ENCODE measurements at places on chromosomes 1 and 21. TPM values are rescaled to one million over a fixed set of nuclear protein-coding genes. Genes with fewer than 3 reads are reported as not detected.

The OR6K3 gene
- total RNA-seq = not detected

The BOLA1 gene
- 10.1 TPM for total RNA-seq

DNA sequence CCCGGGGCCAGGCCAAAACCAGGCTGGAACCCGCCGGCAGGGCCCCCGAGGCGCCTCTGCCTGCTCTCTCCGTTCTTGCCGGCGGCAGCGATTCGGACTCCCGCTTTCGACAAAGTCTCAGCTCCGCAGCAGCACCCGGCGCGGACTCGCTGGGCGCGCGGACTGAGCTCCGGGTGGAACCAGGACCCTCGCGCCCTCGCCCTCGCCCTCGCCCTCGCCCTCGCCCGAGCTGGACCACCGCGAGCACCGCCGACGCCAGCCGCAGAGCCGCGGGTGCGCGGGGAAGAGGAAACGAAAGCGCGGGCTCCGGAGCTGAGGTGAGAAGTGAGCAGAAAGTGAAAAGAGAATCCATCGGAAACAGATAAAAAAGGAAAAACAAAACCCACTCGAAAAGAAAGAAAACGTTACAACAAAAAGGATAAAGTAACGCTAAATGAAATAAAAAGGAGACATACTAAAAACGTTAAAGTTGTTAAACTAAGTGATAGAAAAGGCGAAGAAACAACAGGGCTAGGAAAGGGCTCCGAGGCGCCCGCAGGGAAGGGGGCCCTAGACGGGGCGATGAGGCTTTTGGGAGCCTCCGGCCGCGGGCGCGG is 64.9 kb downstream of the MEF2D start:
- DNase-seq = no peak
- H3K27ac ChIP-seq = no peak overlapping the region
- H3K27me3 ChIP-seq = peaks cover 98% of the 10 kb centered on the region

DNA sequence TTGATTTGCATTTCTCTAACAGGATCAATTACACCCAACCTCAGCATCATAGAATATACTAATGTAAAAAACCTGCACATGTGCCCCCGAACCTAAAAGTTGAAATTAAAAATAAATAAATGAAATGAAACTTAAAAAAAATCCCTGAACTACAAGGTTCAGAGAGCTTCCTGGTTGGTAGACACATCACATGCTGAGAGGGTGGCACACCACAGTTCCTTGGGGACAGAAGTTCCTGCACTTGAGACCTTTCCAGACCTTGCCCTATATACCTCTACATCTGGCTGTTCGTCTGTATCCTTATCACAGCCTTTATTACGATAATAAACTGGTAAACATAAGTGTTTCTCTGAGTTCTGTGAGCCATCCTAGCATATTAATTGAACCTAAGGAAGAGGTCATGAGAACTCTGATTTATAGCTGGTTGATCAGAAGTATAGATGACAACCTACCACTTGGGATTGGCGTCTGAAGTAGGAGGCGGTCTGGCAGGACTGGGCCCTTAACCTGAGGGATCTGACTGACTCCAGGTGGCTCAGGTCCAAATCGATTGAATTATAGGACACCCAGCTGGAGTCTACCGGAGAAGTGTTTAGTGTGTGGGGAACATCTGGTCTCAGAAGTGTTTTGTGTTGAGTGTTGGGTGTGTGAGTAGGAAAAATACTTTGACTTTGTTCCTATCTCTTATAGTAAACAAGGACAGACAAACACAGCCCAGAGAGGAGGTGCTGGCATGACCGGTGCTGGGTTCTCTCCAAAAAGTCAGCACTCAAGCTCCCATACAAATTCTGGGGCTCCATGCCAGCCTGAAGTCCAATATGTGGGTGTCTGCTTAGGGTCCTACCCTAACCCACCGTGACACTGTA is 19.0 kb downstream of the C1orf115 start:
- no peaks in the 10 kb centered on the region for H3K36me3 ChIP-seq

DNA sequence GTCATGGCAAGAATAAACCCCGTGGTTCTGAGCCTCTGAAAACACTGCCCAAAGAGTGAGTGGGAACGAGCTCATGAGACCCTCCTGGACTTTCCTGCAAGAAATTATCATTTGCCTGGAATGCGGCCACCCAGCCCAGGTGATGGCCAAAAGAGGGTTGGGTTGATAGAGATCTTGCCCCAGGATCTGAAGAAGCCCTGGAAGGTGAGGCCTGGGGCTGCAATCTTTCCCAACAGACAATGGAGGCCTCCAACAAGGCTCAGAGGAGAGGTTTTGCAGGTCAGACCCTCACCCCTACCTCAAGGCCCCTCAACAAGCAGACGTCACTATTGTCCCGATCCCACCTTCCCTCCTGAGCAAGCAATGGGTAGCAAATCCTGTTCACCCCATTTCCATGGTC is 106.0 kb upstream of the SOD1 start:
- H3K4me3 ChIP-seq = peak overlapping the region; percentile 86
- peak overlapping the region; percentile 77 for H3K27ac ChIP-seq
- no peaks in the 10 kb centered on the region for H3K27me3 ChIP-seq
- peaks cover 57% of the 10 kb centered on the region for H3K4me1 ChIP-seq
- DNase-seq = no peak
- H3K36me3 ChIP-seq = peaks cover 5% of the 10 kb centered on the region

DNA sequence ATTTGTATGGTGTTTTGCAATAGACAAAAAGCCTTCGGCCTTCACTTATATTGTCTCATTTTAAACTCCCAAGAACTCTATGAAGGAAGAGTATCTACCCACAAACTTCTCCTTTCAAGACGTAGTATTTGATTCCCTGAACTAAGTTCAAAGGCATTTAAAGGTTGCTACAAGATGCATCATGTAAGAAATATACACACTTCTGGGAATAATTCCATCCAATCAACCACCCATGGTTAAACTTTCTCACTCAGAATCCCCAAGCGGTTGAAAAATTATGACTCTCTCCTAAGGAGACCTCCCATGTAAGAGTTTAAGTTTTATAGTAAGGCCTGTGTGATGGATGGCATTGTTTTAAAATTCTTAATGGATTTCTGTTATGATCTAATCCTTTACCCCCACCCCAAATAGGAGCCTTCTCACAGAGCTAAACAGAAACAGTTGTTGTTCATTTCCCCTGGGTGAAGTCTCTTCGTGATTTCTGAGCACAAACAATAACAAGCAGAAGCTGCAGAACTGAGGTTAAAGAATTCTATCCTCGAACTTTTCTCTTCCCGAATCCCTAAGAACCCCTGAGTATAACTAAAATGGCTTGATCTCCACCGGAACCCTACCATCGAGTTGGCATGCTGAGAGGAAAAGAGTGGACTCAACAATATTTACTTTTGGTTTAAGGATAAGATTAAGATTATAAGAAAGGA is 185.0 kb downstream of the TGFBR3 start:
- no peaks in the 10 kb centered on the region for H3K27me3 ChIP-seq
- H3K4me1 ChIP-seq = peaks cover 45% of the 10 kb centered on the region
- DNase-seq = no peak

DNA sequence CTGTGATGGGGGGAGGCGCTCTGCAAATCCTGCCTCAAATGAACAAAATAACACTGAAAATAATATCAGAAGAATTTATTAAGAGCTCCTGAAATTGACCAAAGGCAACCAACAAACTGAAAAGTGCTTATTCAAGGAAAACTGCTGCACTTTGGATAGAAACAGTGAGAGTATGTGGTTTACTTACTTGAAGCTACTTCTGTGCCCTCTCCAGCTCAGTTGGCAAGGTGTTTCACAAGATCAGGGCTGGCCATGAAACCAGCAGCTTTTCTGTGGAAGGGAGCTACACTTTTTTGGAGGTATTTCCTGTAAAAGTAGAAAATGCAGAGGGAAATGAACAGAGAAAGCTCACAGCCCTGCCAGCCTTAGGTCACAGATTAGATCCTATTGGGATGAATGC is 310.0 kb upstream of the SPAG17 start:
- no peak overlapping the region for H3K4me3 ChIP-seq
- DNase-seq = no peak

DNA sequence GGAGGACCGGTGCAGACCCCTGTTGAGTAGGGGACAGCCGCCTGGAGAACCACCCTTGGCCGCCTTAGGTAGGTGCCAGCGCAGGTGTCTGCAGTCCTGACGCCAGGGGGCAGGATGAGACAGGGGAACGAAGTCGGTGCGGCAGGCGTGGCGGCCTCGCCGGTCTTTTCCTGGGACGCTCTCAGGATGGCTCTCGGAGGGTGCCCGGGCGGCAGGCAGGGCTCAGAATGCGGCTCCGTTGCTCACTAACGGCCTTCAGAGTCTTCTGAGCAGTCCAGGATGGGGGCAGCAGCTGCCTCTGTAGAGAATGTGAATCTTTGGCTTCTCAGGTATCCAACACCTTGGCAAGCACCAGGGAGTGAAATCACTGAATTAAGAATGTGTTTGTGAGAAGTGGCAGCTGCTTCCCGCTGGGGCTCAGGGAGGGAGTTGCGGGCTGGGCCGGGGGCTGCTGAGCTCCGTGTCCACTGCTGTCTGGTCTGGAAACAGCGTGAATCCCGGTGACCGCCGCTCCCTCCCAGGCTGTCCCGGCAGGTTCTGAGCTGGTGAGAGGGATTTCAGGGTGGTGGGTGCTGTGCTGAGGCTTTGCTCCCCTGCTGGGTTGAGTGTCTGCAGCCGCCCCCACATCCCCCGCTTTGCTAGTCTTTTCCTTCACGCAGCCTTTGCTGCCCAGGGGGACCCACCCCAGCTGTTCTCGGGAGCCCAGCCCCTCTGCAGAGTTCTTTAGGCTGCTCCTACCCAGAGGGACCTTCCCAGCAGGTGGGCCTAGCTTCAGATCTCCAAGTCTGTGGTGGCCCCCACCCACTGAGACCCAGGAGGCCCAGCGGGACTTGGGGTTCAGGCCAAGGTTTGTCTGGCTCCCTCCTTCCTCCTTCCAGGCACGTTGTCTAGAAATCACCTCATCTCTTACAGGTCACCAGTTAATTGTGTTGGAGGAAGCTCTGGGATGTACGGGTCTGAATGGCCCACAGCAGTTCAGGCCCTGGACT is 11.1 kb upstream of the C1orf174 start:
- no peaks in the 10 kb centered on the region for H3K36me3 ChIP-seq
- peak; percentile 87 for DNase-seq
- H3K4me1 ChIP-seq = peaks cover 16% of the 10 kb centered on the region
- no peak overlapping the region for H3K4me3 ChIP-seq
